ENCODE measurements at places on chromosomes 3 and 15.
A peak's percentile ranks its signal among the peaks of the same experiment; 100 is the strongest.

GRCh38 chr3:4454142-4454541 lies 12.9 kb downstream of the SUMF1 start:
- no peak for DNase-seq

DNA sequence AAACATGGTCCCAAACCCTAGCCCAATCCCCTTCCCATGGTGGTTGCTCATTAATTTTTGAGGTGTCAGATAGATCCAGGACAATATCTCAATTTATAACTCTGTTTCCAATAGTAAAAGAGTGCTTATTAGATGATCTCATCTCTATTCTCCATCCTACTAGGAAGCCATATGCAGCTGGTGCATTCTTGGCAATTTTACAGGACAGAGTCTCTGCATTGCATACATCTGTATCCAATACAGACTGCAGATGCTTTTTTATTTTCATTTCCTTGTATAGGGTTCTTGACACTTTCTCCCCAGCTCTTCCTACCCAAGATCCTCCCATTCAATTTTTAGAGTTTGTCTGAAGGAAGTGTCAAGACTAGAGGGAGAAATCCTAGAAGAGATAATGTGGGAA lies 194.8 kb upstream of the DPH6 start:
- DNase-seq = no peak

GRCh38 chr3:82939491-82940097 lies 1178.1 kb upstream of the GBE1 start:
- DNase-seq = no peak

DNA sequence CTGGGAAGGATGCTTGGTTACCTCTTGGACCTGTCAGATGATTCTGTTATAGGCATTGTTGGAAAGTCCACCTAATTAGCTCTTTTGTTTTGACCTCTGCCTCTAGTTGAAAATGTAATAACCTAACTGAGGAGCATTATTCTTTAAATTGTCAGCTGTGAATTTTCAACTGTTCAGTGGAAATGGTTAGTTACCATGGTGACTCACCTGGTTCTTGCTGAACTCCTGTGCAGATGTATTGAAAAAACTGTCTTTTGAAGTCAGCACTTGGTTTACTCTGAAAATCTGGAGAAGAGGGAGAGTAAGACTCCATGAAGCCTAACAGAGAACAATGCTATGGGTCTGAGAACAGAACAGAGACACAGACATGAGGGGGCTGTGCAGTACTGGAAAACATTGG lies 72.0 kb downstream of the LARS2 start:
- DNase-seq = no peak

GRCh38 chr15:81357180-81357686 lies 16.8 kb downstream of the TMC3 start:
- DNase-seq = no peak

GRCh38 chr15:31077941-31078340 lies 23.6 kb downstream of the TRPM1 start:
- no peak for DNase-seq

DNA sequence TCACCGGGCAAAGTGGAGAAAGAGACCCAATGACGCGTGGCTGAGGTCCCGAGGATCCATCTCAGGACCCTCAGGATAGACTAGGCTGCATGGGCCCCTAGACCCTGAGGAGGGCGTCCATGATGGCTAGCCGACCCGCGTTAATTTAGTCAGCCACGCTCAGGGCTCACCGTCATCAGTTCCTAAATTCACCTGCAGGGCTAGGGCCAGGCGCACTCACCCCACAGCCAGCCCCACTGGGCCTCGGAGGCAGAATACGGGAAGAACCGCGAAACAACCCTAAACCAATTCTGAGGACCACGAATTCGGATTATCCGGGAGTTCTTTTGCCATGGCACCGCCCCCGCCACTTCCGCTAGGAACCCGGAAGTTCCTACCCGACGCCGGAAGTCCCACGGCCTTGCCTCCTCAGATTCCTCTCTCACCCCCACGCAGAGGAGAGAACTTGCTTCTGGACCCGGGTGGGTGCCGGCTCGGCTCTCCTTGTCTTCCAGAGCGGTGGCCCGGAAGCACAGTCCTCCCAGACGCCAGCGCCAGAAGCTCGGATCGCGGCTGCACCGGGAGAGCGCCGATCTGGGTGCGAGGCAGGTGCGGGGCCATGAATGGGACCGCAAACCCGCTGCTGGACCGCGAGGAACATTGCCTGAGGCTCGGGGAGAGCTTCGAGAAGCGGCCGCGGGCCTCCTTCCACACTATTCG lies at the start of the genes EAF1 and METTL6:
TSS of gene EAF1 (plus strand) at position 417 of the 699 bp plus-strand sequence. CDS start at position 599, 182 bp downstream.
TSS of gene METTL6 (minus strand) at position 363 of the 699 bp plus-strand sequence. CDS start 1,033 bp downstream, outside the sequence.
- DNase-seq = peak; percentile 87

GRCh38 chr3:134965865-134966481 lies 170.9 kb downstream of the EPHB1 start:
- no peak for DNase-seq

DNA sequence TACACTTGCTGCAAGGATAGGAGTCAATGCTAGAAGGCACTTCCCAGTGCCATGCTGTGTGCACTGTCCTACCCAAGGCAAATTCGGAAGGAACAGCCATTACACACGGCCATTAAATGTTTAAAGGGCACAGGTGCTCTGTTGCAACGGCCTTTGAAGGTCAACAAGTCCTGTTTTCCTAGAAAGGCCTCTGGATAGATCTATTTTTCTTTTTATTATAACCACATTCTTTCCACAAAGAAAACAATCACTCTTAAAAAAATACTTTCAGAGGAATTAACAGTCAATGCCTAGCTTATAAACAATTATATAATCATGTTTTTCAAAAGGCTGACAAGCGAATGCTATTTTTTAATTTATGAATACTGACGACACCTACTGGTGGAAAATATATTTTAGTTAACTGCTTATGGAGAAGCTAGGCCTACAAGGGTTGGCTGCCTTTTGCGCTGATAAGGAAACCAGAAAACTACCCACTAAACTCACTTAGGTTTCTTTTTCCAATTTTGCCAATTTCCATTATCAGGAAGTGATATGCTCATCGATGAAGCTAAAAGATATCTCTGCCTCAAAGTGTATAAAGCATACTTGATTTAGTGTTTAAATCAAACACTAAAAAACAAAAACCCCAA lies 2.4 kb downstream of the ARHGEF3 start:
- peak; percentile 11 for DNase-seq

DNA sequence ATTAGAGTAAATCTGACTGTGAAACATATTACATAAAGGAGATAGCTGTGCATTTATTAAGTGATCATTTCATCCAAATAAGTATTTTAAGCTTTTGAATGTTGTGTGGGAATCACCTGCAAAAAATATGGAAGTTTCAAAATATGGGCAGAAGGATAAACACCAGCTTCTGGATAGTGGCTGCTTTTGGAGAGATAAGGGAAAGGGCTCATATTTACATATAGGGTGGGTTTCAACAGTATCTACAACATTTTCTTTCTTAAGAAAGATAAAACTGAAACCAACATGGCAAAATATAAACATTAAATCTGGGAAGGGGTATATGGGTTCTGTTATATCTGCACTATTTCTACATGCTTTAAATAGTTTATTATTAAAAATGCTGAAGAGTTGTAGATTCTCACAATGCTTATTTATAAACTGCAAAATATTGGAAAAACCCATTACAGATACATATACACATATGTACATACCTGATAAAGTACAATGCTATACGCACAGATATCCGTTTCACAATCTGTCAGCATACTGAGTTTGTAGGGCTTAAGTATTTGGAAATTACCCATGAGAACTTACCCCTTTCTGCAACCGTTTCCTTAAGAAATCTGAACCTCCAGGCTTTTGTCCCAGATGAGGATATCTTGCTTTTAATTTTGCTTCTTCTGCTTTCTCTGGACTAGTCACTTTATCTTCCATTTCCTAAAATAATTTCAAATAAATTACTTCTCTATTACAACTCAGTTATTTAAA lies 12.1 kb downstream of the ARPP19 start:
- no peak for DNase-seq

- no peak for DNase-seq
These were observed 278.3 kb downstream of the CHL1 start for GRCh38 chr3:474828-475227.

DNA sequence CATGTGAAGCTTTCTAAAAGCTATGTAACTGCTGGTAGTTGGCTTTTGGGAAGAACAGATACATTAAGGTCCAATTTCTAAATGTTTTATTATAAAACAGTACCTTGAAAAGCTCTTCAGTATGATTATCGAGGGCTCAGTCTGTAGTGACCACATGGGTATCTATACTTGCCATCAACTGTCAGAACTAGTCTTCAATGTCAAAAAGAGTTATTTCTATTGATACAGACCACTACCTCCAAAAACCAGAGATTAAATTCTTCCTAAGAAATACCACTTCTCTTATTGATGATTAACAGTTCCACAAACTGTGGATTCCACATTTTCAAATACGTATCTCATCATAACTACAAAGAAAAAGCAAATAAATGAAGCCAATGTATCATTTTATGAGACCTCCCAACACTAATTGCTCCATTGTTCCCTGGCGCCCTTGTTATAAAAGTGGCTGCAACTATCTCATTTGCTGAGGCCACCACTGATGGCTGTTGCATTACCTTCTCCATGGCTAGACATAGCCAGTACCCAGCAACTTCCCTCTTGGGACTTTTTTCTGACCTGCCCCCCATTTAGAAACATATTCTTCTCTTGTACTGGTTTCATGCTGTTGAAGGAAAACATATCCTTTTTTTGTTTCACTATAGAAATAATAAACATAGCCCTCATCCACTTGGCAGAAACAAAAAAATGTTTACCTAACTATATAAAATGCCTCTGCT lies 33.9 kb upstream of the MBNL1 start:
- DNase-seq = no peak

DNA sequence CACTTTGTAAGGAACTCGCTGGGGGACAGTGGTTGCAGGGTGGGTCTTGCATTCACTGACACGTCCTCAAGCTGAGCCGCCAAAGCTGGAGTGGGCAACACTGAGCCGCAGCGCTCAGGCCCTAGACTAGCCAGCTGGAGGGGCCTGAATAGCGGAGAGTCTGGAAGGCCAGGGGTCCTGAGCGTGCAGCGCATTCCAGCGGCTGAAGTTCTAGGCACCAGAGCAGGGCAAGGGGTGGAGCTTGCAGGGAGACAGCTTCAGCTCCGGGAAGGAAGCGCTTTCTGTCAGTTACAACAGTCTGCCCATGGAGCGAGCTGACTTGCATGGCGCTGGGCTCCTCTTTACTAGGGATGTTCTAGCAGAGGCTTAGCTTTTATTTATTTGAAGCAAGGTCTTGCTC lies 2.7 kb downstream of the MAP6D1 start:
- DNase-seq = no peak

DNA sequence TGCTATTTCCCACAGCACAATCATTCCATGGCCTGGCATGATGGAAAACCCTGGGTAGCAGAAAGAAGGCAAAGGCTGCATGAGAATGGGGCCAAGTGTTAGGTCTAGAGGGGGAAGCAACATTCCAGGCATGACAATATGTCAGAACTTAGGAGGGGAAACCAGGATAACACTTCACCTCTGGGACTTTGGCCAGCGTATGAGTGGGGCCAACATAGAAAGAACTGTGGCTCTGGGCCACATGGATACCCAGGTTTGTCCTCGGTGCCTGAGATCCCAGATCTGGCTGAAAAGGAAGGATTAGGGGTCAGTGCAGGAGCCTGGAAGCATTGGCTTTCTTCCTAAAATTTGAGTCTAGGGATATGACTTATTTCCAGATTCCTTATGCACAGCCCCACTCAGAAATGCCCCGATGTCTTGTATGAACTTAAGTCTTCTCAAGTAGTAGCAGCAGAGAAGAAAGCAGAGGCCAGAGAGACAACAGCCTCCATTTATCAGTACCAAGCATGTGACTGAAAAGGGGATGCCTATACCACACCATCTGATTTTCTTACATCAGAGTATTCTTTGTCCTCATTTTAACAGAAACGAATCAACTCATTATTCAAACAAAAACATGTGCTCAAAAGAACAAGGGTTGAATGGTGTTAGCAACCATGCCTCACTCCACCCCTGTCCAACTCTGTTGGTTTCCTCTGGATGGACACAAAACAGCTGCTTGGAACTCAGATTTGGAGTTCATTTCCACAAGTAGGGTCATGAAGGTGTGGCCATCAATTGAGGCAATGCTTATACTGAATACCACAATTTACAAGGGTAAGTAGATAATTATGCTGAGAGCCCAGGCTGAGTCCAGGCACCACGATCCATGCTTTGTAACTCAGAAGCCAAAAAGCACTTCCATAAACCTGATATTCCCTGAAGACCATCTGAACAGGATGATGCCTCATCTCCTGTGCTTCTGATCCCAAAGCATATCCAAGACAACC lies 43.7 kb upstream of the NDUFB4 start:
- DNase-seq = no peak

GRCh38 chr3:163605915-163606314 lies 1472.4 kb downstream of the SI start:
- no peak for DNase-seq

- DNase-seq = peak; percentile 62
These were observed at the start of gene CLDN1 for GRCh38 chr3:190321789-190322603. TSS of gene CLDN1 (minus strand) at chr3:190322446. CDS start at chr3:190322206, 240 bp downstream.

GRCh38 chr15:69798481-69799250 lies 299.1 kb downstream of the TLE3 start:
- no peak for DNase-seq

DNA sequence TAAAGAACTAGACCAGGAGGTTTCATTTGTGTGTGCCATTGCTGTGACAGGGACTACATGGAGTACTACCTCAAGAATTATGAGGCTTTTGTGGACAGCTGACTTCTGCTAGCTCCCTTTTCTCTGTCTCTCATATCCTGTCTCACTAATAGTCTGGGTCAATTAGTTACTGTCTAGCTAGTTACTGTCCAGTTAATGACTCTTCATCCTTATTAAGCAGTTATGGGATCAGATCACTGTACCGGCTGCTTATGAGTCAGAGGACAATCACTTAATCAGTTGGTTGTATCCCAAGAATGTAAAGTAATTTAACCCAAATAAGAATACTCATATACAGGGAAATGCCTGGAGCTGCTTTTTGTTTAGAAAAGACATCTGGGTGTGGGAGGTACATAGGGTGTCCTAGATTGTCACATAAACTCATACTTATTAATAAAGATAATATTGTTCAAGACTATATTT lies 158.0 kb downstream of the CDIN1 start:
- no peak for DNase-seq

- no peak for DNase-seq
These were observed 45.1 kb downstream of the IL17RD start for GRCh38 chr3:57120040-57120439.

GRCh38 chr3:185062191-185062590 lies 90.7 kb downstream of the C3orf70 start:
- DNase-seq = no peak

- DNase-seq = no peak
These were observed 24.0 kb downstream of the CFAP100 start for GRCh38 chr3:126418661-126419131.

All from CD4-positive, CD25-positive, alpha-beta regulatory T cell (primary cell).